Cardiac muscle cell (in vitro differentiated cells and primary cell): ENCODE measurements at places on chromosomes 12 and 14. TPM values are rescaled to one million over a fixed set of nuclear protein-coding genes. Genes with fewer than 3 reads are reported as not detected.

Gene LBHD2
- polyA plus RNA-seq = not detected in 2 replicates

Gene DAO
- polyA plus RNA-seq = 0.72 TPM in 1 of 2 replicates, not detected in the other

Gene CIDEB
- not detected in 2 replicates for polyA plus RNA-seq

Gene GRIN2B
- polyA plus RNA-seq = not detected in 2 replicates

Gene CAPZA3
- polyA plus RNA-seq = not detected in 2 replicates

Gene ALG10
- polyA plus RNA-seq = 1.4 and 2.1 TPM in 2 replicates

Gene SMARCC2
- polyA plus RNA-seq = 79.6 and 104 TPM in 2 replicates

Gene EML1
- polyA plus RNA-seq = 16.7 and 16.9 TPM in 2 replicates

Gene CCDC196
- polyA plus RNA-seq = 0.13 TPM in 1 of 2 replicates, not detected in the other

Gene SLC6A13
- 0.34 and 3.8 TPM in 2 replicates for polyA plus RNA-seq

Gene GALNT16
- 3.4 and 7.7 TPM in 2 replicates for polyA plus RNA-seq

Gene GRIP1
- polyA plus RNA-seq = 2.6 and 10.2 TPM in 2 replicates

Gene SELPLG
- 2.7 and 3.5 TPM in 2 replicates for polyA plus RNA-seq

Gene TMEM233
- not detected in 2 replicates for polyA plus RNA-seq

Gene TOMM20L
- not detected in 2 replicates for polyA plus RNA-seq

Gene PELI2
- 1.7 and 4.7 TPM in 2 replicates for polyA plus RNA-seq

Gene ENDOU
- 0.95 and 1.3 TPM in 2 replicates for polyA plus RNA-seq

Gene GLT8D2
- polyA plus RNA-seq = 6.3 and 17.4 TPM in 2 replicates

Gene LALBA
- not detected in 2 replicates for polyA plus RNA-seq

Gene FICD
- 3.6 and 4.2 TPM in 2 replicates for polyA plus RNA-seq

Gene PAN2
- 72.7 and 76.0 TPM in 2 replicates for polyA plus RNA-seq

Gene CFAP251
- polyA plus RNA-seq = 0.31 and 1.7 TPM in 2 replicates

Gene ZCCHC8
- polyA plus RNA-seq = 17.9 and 19.2 TPM in 2 replicates

Gene TEX52
- 0.15 TPM in 1 of 2 replicates, not detected in the other for polyA plus RNA-seq

Gene CYP27B1
- 0.33 TPM in 1 of 2 replicates, not detected in the other for polyA plus RNA-seq

Gene C12orf56
- polyA plus RNA-seq = not detected in 2 replicates

Gene NINJ2
- polyA plus RNA-seq = 2.3 and 3.5 TPM in 2 replicates

Gene CFAP73
- not detected in 2 replicates for polyA plus RNA-seq

Gene AGAP2
- polyA plus RNA-seq = 0.05 and 0.10 TPM in 2 replicates

Gene RPGRIP1
- 0.31 TPM in 1 of 2 replicates, not detected in the other for polyA plus RNA-seq

Gene NUAK1
- 2.9 and 4.8 TPM in 2 replicates for polyA plus RNA-seq

Gene PCED1B
- 0.45 and 0.92 TPM in 2 replicates for polyA plus RNA-seq

Gene EGLN3
- 33.1 and 38.3 TPM in 2 replicates for polyA plus RNA-seq

Gene ACADS
- 35.9 and 77.1 TPM in 2 replicates for polyA plus RNA-seq

Gene ZNF385A
- polyA plus RNA-seq = 13.4 and 16.0 TPM in 2 replicates

Gene SERPINA12
- not detected in 2 replicates for polyA plus RNA-seq

Gene GPRC5D
- 0.35 TPM in 1 of 2 replicates, not detected in the other for polyA plus RNA-seq

Gene CLEC1B
- not detected in 2 replicates for polyA plus RNA-seq

Gene SRRM4
- polyA plus RNA-seq = 0.46 and 0.92 TPM in 2 replicates

Gene CARMIL3
- polyA plus RNA-seq = 0.05 and 0.22 TPM in 2 replicates

Gene KRT72
- polyA plus RNA-seq = not detected in 2 replicates

Gene CBLN3
- 3.1 and 5.3 TPM in 2 replicates for polyA plus RNA-seq

Gene NPC2
- 243 and 256 TPM in 2 replicates for polyA plus RNA-seq

Gene KRT74
- not detected in 2 replicates for polyA plus RNA-seq

Gene TMEM30B
- 0.26 and 0.32 TPM in 2 replicates for polyA plus RNA-seq

Gene LYZ
- polyA plus RNA-seq = 0.35 TPM in 1 of 2 replicates, not detected in the other

Gene PLA2G1B
- polyA plus RNA-seq = not detected in 2 replicates

Gene UNC79
- 1.5 and 3.0 TPM in 2 replicates for polyA plus RNA-seq
